NCI-H1694 treated with DMSO at 0.1 percent for 48 hours (cell line): ENCODE measurements at places on chromosomes 1 and 21.

- no peak for DNase-seq
Measured at GRCh38 chr1:116879478-116880133, 30.1 kb upstream of the PTGFRN start.

- peak; percentile 85 for DNase-seq
Measured at GRCh38 chr1:73998348-73998959, 199.5 kb downstream of the LRRIQ3 start.

DNA sequence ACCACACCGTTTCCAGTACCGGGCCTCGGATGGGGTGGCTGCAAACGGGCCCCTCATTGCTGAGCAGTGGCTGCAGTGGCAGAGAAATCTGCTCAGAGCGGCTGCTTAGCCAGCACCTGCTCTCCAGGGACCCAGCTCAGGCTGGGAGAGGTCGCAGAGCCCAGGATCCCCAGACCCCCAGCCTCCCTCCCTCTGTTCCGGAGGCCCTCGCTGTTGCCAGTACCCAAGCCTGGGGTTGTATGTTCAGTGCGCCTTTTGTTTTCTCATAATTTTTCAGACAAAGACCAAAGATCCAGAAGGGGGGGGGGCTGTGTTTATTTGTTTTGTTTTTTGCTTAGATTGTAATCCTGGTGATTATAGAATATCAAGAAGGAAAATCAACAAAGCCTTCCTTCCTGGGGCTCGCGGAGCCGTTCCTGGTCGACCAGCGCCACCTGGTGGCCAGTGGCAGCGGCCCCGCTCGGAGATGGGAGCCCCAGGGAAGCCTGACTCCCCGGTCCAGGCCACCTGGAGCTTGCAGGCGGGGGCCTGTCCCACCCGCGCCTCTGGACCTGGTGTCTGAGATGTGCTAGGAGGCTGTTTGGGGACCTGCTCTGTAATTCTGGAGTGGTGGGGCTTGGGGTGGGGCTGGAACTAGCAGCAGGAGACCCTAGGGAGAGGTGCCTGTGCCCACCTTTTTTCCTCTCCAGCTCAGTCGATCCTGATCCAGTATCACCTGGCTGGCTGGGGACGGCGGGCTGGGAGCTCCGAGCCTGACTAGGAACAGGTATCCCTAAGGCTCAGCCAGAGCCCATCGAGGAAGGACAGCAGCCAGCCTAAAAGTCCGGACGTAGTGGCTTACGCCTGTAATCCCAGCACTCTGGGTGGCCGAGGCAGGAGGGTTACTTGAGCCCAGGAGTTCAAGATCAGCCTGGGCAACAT, 123.9 kb upstream of the VAMP3 start:
- peak; percentile 7 for DNase-seq

- DNase-seq, result no peak
Measured at GRCh38 chr1:62285440-62285839, 33.8 kb downstream of the KANK4 start.

- no peak for DNase-seq
Measured at GRCh38 chr21:37531431-37531932, 164.9 kb downstream of the DYRK1A start.

GRCh38 chr1:25023826-25024225, 93.8 kb upstream of the RUNX3 start:
- DNase-seq, result no peak

DNA sequence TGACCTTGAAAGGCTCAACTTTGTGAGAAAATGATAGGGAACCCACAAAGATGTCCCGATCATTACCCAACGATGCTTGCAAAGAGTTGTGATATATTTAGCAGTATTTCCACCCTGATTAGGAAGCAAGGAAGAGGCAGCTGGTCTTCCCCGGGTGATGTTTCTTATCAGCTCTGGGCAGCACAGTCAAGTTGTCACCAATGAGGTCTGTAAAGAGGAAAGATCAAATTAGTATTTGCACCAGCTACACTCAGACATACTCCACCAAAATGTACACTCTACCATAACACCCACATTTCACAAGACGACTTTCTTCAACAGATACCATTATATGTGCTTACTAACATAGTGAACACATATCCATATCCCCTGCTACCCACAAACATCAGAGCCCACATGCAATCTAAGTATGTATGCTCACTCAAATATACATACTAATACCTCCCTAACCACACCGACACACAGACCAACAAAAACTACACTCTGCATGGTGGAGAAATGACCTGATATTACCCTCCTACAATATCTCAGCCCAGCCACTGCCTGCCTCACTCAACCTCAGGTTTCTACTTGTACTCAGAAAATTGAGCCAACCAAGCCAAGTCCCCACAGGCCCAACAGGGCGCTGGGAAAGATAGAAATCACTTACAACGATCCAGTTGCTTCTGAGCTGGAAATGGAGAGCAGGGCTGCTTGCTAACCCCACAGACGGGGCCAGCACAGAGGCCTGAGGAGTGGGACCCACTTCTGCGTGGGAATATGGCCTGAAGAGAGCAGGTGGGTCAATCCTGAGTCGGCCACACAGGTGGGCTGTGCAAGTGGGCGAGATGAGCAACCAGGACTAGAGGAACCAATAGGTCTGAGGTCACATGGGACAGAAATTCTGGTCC, 4.6 kb upstream of the BTG2 start:
- DNase-seq, result no peak

- no peak for DNase-seq
Measured at GRCh38 chr1:246283771-246284410, 223.2 kb downstream of the SMYD3 start.
